ENCODE measurements at places on chromosomes 16 and 17.

DNA sequence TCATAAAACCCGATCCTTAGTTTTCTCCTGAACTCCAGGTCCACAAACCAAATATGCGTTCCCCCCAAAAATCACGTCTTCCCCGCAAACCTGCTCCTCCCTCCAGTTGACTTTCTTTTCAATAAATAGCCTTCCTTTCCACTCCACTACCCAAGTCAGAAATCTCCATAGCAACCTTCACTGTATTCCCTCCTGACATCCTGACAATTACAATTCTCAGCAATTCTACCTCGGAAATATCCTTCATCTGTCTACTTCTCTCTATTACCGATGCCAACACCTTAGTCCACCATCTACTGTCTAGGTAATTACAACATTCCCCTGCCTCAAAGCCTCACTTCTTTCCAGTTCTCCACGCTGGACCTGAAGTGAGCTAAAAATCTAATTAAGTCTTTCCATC lies 50.7 kb downstream of the SMURF2 start:
- DNase-seq: no peak

- no peak for DNase-seq
These were observed 47.7 kb downstream of the CCDC42 start for GRCh38 chr17:8696906-8697305.

DNA sequence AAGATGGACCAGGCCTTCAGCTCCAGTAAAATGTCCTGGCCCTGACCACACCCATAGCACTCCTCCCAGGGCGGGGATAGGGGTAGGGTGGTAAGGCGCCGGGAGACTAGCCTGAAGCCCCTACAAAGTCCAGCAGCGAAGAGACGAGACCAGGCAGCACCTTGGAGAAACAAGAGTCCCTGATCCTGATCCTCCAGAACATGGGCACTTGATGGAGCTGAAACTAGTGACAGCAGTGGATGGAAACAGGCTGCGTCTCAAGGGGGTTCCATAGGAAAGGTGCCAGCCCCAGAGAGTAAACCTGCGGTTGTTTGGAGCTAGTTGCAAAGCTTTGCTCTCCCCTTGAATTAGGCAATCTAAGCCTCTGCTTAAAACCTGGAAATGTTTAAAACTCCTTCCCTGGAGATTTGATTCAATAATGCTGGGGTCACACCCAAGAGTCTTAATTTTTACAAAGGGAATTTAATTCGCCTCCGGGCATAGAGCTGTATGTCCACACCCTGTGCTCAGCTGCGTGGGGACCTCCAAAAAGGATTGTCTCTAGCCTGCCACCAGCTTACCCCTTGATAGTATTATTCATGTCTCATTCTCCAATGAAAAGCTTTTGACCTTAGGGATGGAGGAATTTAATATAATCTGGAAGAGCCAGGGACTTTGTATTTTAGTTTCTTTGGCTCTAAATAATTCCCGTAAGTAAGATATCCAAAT lies 258.6 kb downstream of the PMP22 start:
- DNase-seq: no peak

DNA sequence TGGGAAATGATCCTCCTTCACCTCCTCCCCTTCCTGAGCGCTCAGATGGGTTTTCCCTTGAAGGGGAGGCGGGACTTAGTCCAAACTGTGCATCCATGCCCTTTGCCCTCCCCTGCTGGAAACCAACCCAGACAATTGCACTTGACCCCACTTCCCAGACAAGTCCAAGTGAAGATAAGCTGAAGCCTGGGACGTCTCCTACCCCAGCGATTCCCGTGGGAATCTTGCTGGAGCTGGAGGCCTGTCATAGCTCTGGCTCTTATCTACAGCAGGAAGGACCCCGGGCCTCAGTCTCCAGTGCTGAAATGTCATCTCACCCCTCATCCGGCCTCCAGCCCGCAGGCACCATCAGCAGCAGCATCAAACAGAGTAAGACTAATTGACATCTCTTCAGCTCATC lies 6.5 kb upstream of the NGFR start:
- no peak for DNase-seq

- DNase-seq: no peak
These were observed 9.0 kb upstream of the C16orf87 start for GRCh38 chr16:46839986-46840443.

GRCh38 chr16:12449795-12450194 lies 353.9 kb downstream of the CPPED1 start:
- DNase-seq: no peak

GRCh38 chr17:67779098-67779672 lies 46.1 kb upstream of the BPTF start:
- DNase-seq: no peak

- DNase-seq: no peak
These were observed 98.6 kb upstream of the CREBBP start for GRCh38 chr16:3979070-3979469.

DNA sequence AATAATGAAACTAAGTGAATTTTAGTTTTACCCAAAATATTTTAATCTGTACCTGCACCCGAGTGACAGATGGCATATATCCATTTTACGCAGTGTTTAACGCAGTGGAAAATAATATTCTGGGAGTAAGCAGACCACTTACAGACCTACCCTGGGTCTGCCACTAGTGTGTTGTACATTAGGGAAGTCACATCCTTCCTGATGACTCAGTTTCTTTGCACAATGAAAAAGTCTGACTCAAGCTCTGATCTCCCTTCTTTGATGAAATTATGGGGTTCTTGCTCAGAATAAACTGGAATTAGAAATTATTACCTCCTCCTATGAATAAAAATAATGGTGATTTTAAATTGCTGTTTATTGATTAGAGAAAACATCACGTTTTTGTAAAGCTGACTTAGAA lies 123.2 kb upstream of the AXIN2 start:
- no peak for DNase-seq

GRCh38 chr17:72258711-72259110 lies 137.9 kb downstream of the SOX9 start:
- no peak for DNase-seq

DNA sequence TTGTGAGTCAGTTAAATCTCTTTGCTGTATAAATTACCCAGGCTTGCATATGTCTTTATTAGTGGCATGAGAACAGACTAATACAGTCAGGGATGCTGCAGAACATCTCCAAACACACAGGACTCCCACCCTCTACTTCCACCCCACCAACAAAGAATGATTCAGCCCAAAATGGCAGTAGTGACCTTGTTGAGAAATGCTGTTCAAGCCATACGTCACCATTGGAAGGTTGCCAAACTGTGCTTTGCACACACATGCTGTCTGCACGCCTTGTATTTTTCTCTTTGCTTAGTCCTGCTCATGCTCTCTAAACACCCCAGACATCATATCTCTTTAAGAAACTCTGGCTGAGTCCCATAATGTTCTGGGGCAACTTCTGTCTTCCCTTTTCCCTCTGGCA lies 589.6 kb downstream of the WWOX start:
- no peak for DNase-seq

DNA sequence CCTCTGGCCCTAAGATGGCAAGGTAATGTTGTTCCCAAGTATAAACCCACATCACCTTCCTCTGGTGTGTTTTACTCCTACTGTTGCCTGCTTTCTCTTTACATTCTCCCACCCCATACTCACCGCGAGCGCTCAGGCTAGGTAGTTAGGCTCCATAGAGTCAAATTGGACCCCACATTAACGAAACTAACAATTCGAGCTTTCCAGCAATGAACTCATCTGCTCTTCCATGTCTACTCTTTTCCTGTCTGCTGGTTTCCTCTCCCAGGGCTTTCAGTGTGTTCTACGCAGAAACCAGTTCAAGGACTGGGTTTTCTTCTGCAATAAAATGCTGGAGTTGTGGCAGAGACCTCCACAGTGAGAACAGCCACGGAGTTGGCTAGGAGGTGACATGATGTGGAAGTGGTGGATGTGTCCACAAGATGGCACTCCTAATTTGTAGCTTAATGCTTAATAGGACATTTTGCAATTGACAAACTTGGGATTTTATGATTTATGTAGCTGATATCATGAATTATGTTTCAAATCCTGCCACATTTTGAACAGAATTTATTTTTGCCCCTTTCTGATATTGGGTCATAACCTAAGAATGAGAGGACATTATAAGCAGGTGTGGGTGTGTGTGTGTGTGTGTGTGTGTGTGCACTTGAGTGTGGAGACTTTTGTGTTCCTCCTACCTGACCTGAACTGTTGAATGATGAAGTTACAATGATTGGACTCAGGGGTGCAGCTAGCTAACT lies 2.2 kb upstream of the UQCRC2 start:
- no peak for DNase-seq

GRCh38 chr16:59391617-59392364 lies 657.7 kb upstream of the GOT2 start:
- no peak for DNase-seq

DNA sequence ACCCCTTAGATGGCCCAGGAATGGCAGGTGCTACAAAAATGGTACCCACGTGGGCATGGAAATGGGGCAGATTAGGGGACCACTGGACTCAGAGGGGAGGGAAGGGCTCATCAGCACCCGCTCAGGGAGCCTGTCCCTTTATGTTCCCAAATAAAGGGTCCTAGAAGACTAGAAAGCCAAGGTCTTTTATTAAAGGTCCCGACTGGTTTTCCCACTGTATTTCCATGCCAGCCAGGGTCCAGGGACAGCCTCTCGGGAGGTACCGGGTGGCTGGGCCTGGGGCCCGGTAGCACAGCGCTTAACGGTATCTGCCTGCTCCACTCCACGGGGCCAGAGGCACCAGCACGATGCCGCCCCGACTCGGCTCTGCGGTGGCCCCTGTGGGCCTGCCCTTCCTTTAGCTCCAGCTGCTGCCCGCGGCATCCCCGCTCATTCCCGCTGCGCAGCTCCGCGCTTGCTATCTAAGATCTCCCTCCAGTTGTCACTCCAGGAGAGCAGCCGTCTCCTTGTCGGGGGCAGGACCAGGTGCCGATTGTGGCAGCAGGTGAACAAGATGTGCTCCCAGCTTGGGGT lies 1.4 kb downstream of the NT5C start:
- DNase-seq: no peak

DNA sequence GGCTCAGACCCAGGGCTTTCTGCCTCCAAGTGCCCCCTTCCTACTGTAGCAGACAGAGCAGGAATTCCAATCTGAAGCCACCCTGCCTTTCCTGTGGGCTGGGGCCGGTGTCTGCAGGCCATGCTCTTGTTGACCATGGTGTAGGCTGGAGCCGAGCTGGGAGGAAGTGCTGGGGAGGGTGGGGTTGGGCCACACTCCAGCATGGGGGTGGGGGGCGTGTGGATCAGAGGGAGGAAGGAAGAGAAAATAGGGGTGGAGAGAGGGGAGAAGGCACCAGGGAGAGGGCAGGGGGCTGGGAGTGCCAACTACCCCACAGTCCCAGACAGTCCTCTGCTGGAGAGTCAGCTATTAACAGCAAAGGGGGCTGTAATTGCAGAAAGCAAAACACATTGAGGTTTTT lies 54.3 kb upstream of the JPH3 start:
- DNase-seq: no peak

- DNase-seq: no peak
These were observed 30.8 kb downstream of the ADCY9 start for GRCh38 chr16:4085405-4085970.

DNA sequence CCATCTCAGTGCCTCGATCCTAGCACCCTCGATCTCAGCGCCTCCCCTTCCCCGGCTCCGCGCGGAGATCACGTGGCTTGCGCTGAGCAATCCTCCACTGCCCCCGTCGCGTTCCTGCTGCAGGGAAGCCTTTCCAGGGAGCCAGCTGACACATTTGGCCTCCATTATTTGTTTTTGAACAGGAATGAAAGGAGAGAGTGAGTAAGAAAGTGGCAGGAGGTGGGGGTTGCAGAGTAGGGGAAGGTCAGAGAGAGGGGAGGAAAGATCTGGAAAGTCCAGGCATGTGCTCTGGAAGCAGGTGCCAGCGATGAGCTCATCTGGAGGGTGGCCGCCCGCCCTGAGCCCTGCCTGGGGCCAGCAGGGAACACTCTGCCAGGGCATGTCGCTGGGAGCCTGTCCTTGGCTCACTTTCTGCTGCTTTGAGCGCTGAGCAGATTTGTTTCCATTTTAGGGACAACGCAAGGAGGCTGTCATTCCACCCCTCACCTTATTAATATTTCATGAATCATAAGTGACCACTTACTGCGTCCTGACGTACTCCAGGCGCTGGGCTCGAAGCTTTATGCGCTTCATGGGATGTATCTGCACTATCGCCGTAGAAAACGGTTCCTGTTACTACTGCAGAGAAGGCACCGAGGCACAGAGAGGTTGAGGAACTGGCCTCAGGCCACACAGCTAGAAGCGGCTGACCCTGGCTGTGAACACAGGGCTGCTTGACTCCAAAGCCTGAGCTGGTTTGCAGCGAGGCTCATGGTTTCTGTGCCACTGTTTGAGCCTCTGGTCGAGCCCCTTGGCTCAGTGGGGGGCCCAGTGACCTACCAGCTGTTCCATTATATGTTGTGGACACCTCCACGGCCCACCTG lies 283.1 kb downstream of the SEC14L1 start:
- DNase-seq: peak; percentile 86

GRCh38 chr17:77422104-77422747 lies 281.5 kb downstream of the SEC14L1 start:
- DNase-seq: no peak

GRCh38 chr16:71338193-71338592 lies 20.3 kb upstream of the CALB2 start:
- no peak for DNase-seq

GRCh38 chr16:24635900-24636610 lies 93.4 kb upstream of the TNRC6A start:
- no peak for DNase-seq

Data from thoracic aorta (tissue), 2 donors.